ENCODE measurements at places on chromosomes 1 and 21. TPM values are rescaled to one million over a fixed set of nuclear protein-coding genes. Genes with fewer than 3 reads are reported as not detected.

- no peak for DNase-seq
Observed at GRCh38 chr1:17404034-17404684, 32.2 kb downstream of the PADI6 start.

DNA sequence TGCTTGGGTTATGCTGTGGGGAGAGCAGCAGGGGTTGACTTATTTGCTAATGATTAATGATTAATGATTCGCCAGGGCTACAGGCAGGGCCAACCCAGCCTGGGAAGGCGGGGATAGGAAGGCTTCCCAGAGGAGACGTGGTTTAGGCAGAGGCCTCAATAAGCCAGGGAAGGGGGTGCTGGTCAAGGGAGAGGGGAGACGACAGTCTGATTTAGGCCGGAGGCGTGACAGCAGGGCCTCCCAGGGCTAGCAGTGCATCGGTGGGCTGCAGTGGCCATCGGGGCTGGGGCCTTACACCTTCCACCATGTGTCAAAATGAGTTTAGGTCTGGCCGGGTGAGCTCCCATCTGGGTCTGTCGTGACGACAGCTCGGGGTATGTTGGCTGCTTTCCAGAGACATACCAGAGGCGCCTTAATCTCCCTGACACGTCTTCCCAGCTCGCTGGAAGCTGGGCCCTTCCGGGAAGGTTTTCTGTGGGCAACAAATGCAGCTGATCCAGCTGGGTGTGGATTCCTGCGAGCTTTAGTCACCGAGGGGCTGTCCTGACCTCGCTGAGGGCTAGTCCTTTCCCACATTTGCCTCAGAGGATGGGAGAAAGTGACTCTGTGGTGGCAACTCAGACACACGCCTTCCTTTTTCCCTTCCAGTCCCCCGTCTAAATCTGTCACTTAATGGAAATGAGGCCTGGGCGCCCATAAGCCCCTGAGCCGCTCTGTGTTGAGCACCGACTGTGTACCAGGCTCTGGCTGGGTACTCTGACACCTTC lies 3.7 kb upstream of the SLC1A7 start:
- DNase-seq = peak; percentile 91

DNA sequence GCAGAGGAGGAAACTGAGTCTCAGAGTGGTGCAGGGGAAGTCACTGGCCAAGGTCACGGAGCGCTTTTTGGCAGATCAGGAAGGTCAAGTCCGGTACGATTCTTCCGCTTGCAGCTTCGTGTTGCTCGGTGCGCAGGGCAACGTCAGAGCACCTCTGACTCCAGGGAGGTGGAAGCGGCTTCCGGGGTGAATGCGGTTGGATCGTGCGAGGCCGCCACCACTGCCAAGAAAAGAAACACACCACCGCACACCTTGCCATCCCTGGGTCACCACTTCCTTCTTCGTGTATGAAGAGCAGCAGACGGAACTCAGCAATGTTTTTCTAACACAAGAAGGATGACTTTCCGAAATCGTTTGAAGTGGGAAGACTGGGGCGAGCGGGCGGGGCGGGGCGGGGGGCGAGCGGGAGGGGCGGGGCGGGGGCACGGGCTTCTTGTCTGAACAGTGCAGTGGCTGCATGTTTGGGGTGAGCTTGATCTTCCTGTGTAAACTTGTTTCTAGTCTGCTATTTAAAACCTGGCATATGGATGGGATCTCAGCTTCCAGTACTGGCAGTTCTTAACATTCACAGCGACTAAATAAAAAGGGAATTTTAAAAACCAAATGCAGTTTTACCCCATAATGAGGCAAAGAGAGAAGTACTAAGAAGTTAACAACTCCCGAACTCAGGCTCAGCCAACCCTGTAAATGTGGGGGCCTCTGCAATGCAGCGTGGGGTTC lies 300.0 kb downstream of the RRAGC start:
- no peak for DNase-seq

DNA sequence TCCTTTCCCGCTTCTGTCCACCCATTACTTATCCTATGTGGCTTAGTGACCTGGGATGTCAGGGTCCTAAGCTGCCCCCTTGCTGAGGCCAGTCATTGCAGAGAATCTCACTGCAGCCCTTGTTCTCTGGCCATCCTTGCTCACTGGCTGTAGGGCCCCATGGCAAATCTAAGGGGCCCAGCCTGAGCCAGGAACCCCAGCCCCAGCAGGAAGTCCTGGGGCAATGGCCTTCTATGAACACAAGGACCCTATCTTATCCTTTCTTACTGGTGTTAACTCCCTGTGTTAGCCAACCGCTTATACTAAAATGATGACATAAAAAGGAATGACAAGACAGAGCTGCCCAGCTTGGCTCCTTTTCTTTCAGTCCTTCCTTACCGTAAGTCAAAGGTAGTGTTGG lies 29.9 kb downstream of the DHCR24 start:
- no peak for DNase-seq

DNA sequence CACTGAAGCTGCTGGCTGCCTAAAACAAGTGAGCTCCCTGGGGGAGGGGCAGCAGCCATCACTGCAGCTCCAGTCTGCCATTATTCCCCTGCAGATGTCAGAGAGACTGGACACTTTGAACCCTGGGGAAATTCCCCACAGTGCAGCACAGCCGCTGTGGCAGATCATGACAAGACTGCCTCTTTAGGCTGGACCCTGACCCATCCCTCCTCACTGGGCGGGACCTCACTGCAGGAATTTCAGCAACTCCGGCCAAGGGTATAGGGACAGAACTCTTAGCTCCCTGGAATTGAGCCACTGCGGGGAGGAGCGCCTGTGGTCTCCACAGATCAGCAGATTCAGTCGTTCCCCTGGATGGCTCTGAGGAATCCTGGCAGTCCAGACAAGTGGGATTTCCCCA lies 964.6 kb downstream of the BRINP3 start:
- DNase-seq = no peak

DNA sequence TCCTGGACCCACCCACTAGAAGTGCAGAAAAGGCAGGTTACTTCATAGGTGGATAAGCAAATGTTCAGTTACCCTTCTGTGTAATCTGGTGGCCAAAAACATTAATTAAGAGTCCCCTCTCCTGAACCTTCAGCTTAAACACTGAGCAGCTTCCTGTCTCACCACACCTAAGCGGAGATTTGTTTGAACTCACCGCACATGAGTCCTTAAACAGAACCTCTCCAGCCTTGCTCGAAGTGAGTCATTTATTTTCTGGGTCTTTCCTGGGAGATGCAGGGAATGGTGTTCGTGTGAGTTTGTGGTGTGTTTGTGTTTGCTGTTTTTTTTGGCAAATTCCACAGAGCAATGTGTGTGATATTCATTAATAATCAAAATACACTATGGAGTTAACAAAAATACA lies 7.6 kb upstream of the FNBP1L start:
- DNase-seq = no peak

The KIAA0040 gene
- not detected for total RNA-seq
